ENCODE measurements at places on chromosomes 13 and 19.
A peak's percentile ranks its signal among the peaks of the same experiment; 100 is the strongest.

DNA sequence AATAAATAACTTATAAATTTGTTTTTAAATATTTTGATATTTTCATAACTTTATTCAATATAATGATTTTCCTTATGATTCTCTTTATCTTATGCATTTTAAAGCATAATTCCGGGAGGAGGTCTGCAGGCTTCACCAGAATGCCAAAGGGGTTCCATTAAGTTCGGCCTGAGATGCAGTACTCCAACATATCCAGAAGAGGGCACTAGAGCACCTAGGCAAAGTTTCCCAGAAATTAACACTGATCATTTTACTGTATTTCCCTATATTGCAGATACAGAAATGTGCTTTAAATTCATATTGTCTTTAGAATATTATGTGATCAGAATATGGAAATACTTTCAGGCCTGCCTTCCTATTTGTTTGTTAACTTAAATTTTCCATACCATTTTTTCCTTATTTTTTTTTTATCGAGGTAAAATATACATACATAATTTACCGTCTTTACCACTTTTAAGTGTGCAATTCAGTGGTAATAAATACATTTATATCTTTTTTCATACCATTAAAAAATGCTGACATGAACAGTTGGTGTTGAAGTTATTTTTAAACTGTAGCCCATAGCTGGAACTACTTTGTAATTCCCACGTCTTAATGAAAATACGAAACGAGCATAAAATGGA is 58.9 kb upstream of the TM9SF2 start:
- no peak for DNase-seq

GRCh38 chr13:21909331-21909730 is 238.5 kb downstream of the FGF9 start:
- no peak for DNase-seq

- no peak for DNase-seq
Measured at GRCh38 chr13:91351980-91352379, 4.5 kb downstream of the MIR17HG start.

GRCh38 chr13:24719139-24719538 is 38.9 kb downstream of the ATP12A start:
- DNase-seq: no peak

GRCh38 chr19:38617764-38618589 is at the start of gene MAP4K1:
MAP4K1 (minus strand) TSS chr19:38617953; CDS start chr19:38617895, 58 bp downstream.
- DNase-seq: no peak

- DNase-seq: no peak
Measured at GRCh38 chr13:55664178-55664577, 1476.5 kb upstream of the PRR20A start.

DNA sequence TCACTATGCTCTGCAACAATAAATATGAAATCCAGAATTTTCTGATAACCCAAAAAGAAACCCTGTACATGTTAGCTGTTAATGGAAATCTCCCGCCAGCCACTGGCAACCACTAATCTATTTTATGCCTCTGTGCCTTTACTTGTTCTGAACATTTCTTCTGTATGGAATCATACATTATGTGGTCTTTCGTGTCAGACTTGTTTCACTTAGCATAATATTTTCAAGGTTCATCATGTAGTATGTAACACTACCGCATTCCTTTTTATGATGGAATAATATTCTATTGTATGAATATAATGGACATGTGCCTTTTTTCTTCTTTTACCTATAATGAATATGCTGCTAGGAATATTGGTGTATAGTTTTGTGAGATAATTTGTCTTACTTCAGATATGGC is 1123.3 kb downstream of the EFNB2 start:
- no peak for DNase-seq

GRCh38 chr19:31572976-31573298 is 223.7 kb upstream of the TSHZ3 start:
- no peak for DNase-seq

- no peak for DNase-seq
Measured at GRCh38 chr13:100090861-100091260, 2.0 kb downstream of the PCCA start.

- DNase-seq: peak; percentile 76
Measured at GRCh38 chr19:45424191-45425058, 708 bp upstream of the ERCC1 start.

DNA sequence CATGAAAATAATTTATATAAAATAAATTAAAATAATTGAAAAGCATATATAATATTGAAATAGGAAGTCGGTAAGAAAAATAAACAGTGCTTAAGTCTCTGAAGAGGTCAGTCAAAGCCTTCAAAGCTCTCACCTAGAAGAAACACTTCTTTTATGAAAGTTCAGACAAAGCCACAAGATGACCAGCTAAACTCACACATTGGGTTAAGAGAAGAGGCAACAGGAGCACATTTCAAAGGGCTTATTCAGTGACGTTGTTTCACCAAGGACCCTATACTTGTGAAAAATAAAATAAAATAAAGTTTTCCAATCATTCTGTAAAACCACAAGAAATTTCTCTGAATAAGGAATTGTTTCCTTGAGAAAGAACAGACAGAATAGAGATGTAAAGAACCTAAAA is 2.5 kb upstream of the ITM2B start:
- no peak for DNase-seq

DNA sequence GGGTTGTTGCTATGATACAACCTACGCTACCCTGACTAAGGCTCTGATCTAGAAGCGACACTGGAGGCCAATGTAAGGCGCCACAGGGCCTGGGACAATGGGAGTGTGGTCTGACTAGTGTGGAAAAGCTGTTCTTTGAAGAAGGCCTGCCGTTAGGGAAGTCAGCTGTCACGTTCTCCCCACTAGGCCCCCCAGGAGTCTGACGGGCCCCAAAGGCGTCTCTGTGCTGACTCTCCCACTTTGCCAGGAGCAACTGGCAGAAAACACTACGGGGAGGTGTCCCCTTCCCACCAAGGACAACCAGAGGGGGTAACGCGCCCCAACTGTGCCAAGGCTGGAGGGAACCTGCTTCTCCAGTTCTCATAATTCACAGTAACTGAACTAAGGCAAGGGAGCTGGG is 25.3 kb upstream of the EIF3G start:
- DNase-seq: no peak

DNA sequence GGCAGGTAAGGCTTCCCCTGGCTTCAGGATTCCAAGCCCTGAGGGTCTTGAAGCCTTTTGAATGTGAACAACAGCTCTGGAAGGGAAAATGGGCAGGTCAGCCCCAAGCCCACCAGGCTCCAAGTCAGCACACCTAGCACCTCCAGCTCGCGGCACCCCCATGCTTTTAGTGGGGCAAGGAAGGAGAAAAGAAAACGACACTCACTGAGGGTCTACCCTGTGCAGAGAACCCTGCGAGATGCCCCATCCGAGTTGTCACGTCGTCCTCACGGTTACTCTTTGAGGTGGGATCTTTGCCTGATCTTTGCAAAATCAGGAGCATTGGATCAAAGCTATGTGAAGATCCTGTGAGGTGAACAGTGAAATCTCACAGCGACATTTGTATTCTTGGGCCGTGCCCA is 5.7 kb upstream of the F10 start:
- no peak for DNase-seq

DNA sequence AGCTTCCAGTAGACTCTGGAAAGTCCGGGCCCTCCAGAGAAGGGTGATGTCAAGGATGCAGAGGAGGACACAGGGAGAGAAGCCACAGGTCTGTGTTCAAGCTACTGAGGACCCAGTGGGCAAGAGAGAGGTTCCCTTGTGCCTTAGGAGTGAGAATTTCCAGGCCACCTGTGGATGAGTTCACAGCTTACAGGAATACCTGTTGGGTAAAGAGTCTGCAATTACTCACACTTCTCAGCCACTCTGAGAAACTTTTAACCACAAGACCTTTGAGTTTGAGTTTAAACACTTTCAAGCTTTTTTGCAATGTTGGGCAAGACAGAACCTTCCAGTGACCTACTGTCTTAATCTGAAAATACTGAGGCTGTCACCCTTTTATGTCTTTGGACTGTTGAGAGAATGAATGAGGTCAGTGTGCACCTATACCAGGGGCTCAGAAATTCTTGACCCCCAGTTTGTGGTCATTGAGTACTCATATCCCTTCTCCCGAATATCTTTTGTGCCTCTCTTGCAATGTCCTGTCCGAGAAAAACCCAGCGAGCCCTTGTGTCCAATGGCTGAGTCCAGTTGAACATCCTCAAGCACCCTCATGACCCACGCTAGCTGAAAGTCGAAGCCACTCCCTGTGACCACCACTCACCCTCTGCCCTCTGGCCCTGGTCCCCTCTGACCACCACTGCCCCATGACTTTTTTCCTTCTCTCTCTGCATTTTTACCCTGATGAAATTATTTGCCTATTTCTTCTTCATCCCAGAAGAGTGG is 368.5 kb upstream of the ZNF507 start:
- no peak for DNase-seq

- no peak for DNase-seq
Measured at GRCh38 chr13:98731925-98732324, 20.5 kb downstream of the SLC15A1 start.

GRCh38 chr13:55440465-55441085 is 1700.1 kb upstream of the PRR20A start:
- DNase-seq: no peak

- no peak for DNase-seq
Measured at GRCh38 chr19:6668691-6669090, 1.3 kb downstream of the TNFSF14 start.

Measured in fibroblast of skin of left biceps (primary cell).